Stromal cell of bone marrow (primary cell): ENCODE measurements at places on chromosomes 13 and 19.

DNA sequence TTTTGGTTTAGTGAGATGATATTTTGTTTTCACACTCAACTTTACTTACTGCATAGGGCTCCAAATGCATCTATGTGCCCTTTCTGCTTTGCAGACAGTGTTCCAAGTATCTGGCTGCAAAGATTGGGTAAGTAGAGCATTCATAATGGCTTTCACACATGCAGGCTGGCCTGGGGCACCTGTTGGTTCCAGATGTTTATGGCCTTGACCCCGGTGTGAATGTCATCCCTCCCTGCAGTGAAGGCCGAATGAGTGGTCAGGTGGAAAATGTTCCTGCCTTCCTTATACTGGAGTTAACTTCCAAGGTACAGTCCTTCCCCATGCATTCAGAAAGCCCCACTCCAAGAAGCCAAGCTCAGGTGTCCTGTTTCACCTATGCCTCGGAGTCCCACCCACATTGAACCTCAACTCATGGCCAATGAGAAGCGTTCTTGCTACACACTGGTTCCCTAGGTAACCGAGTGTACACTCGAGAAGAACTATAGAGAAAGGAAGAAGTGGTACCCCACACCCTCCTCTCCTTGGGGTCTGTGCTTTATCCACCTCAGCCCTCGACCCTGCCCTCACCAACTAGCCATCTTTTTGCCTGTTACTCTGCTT lies 23.0 kb upstream of the ZNF536 start:
- no peak for DNase-seq

GRCh38 chr19:30361721-30362120 lies 10.5 kb upstream of the ZNF536 start:
- DNase-seq = no peak

- no peak for DNase-seq
Observed at GRCh38 chr13:53921473-53921872, 892.9 kb downstream of the OLFM4 start.

DNA sequence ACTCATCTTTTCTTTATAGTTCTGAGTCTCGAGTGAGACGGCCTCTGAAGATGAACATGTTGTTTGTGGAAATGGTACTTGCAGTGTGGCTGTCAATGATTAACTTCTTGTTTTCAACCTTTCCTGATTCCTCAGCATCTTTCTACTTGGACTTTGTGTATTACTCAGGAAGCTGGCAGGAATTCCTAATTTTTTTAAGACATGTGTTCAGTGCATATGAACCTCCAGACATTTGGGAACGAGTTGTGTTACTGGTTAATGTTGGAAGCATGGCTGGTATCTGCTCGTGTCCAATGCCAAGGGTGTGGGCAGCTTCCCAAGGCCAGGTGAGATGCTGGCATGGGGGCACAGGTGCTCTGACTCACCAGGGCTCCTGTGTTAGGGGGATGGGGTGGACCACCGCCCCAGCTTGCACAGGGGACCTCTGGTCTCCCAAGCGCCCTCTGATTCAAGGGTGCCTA lies 61.1 kb upstream of the MCF2L start:
- DNase-seq = no peak

GRCh38 chr19:58304255-58304654 lies 922 bp upstream of the ERVK3-1 start:
- DNase-seq = no peak

DNA sequence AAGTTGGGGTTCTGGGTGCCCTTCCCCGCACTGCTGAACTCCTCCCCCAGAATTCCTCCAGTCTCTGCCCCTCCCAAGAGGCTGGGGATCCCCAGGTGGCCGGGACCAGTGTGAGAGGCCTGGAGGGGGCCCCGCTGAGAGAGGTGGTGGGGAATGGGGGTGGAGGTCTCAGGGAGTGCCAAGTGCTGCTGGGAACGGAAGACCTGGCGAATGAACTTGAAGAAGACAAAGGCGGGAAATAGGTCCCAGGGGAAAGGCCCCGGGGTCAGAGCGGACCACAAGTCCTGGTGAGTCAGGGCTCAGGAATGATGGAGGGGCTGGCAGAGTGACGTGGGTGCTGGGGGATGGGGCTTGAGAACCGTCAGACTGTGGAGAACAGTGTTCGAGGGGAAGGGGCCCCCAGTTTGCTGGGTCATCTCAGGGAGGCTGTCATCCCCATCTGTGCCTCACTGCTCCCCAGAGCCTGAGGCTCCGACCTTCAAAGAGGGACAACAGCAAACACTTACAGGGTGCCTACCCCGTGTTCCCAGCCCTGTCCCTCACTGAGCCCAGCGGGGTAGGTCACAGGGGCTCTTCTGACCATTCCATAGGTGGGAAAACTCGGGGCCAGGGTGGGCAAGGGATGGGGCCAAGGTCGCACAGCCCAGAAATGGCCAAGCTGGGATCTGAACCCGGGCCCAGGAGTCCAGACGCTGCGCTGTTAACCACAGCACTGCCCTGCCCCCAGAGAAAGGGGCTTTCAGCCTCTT lies 16.0 kb upstream of the SEMA6B start:
- DNase-seq = peak; percentile 86

DNA sequence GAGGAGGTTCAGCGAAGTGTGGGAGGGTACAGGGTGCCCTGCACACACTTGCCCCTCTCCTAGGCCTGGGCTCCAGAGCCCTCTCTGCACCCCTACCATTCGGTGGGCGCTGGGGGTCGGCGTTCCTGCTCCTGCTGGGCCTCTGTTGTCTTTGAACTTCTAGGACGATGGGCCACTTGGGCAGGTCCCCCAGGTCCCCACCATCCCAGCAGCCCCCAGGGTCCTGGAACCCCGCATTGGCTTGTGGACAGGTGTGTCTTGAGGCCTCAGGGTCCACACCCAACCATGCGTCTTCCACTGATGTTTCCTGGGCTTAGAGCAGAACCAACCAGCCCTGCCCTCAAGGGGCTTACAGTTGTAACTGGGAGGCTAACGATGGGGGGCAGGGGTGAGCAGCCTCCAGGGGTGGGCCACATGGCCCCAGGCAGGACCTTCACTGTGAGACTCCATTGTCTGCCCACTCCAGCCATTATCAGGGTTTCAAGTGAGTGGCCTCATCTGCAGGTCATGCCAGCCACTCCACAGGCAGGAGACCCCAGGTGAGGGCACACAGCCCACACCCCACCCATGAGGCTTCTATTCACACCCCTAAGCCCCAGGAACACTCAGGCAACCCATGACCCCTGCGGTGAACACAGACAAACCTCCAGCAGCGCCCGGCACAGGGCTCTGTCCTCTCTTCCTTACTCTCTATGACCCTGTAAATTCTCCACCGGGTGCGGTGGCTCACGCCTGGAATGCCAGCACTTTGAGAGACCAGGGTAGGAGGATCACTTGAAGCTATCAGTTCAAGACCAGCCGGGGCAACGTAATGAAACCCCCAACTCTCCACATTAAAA lies 2.0 kb upstream of the KLF16 start:
- DNase-seq = no peak

- no peak for DNase-seq
Observed at GRCh38 chr13:81791641-81792040, 1450.7 kb upstream of the SPRY2 start.

DNA sequence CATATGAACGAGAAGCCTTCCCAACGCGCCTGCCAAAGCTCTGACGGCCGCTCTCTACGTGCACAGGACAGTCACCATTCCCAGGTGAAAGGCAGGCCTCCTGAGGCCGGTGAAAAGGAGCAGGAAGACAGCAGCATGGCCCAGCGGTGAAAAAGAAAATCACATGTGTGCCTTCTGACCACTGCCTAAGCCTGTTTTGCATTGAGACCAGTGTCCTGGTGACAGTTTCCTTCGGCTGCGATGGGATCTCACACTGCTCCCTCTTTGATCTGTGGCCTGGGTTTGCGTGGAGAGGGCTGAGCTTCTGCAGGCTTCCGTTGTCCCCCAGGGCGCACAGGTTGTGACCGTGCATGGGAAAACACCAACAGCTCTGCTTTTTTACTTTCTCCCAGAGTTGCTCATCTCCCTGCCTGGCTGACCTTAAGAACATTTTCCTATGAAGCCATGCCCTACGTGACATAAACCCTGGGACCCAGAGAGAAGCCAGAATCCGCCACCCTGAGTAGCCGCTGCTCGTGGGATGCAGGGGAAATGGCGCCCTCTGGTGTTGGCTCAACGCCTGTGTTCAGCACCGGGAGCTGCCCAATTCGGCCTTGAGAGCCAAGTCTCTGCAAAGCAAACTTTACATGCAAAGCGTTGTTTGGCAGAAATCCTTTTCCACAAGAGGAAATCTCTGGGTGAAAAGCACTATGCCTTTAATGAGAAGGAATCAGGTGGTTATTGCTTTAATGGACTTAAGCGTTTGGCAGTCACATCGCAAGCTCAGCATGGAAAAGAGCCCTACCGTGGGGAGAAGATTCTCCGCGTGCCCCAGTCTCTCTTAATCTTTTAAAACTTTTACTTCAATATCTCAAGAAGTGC lies 112.2 kb upstream of the GPR12 start:
- DNase-seq = peak; percentile 5

DNA sequence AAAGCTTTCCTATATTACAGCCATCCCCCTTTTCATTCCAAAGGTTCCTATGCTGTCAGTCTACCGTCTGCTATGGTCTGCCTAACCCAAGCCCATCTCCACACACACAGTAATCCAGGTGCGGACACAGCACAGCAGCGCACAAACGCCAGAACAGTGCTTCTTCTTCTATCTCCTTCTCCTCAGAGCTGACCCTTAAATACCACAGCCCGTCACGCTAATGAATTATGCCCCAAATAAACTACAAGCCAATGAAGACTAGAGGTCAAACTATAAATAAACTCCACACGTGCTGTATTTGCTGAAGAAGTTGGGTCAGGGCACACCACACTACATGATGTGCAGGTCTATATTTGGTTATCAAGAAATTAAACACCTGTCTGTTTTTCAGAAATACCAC lies 71.8 kb downstream of the TBC1D4 start:
- no peak for DNase-seq

- DNase-seq = no peak
Observed at GRCh38 chr19:10514211-10515145, 2.8 kb downstream of the S1PR5 start.

- DNase-seq = no peak
Observed at GRCh38 chr19:18672606-18673337, 10.7 kb upstream of the CRTC1 start.

GRCh38 chr19:406971-407510 lies 1.9 kb downstream of the C2CD4C start:
- no peak for DNase-seq

- DNase-seq = no peak
Observed at GRCh38 chr13:34411177-34411576, 530.9 kb upstream of the NBEA start.

DNA sequence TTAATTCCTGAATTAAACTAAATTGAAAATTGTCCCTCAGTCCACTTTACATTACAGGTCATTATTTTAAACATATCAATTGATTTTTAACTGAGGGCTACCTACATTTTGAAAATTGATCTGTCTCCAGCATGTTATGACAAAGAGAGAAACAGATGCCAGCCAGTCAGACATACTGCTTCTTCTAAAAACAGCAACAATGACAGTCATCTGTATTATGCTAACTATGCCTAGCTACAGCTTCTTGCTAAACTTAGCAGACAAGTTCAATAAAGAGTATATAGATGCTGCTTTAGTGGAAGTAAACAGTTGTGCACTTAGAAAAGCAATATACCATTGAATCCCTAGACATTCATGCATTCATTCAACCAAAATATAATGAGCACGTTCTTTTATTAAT lies 48.6 kb upstream of the EEF1AKMT1 start:
- no peak for DNase-seq

DNA sequence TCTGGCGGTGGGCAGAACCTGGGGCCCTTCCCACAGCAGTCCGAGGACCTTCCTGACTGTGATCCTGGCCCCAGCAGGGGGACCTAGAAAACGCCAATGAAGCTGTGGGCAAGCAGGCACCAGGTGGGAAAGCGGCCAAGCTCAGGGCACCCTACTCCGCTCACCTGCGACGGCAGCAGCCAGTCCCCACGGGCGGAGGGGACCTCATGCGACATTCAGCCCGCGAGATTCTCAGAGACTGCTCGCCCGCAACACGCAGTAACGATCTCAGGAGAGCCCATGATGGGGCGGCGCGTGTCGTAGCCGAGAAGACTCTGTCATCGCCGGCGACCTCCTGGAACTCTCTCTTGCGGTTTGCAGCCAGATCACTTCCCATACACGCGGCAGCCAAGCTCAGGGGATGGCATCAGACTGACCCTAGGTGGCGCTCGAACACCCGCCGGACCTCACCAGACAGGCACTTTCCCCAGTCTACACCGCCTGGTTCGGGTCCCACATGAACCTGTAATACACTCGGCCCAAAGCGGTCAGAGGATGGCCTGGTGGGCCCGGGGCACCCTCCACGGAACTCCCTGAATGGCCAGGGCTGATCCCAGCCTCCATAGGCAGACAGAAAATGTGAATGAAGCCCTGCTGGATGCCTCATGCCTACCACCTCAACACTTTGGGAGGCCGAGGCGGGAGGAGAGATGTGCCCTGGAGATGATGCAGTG lies 26.5 kb downstream of the MAN2B1 start:
- peak; percentile 51 for DNase-seq

- DNase-seq = no peak
Observed at GRCh38 chr19:29704562-29705558, 10.2 kb downstream of the C19orf12 start.

DNA sequence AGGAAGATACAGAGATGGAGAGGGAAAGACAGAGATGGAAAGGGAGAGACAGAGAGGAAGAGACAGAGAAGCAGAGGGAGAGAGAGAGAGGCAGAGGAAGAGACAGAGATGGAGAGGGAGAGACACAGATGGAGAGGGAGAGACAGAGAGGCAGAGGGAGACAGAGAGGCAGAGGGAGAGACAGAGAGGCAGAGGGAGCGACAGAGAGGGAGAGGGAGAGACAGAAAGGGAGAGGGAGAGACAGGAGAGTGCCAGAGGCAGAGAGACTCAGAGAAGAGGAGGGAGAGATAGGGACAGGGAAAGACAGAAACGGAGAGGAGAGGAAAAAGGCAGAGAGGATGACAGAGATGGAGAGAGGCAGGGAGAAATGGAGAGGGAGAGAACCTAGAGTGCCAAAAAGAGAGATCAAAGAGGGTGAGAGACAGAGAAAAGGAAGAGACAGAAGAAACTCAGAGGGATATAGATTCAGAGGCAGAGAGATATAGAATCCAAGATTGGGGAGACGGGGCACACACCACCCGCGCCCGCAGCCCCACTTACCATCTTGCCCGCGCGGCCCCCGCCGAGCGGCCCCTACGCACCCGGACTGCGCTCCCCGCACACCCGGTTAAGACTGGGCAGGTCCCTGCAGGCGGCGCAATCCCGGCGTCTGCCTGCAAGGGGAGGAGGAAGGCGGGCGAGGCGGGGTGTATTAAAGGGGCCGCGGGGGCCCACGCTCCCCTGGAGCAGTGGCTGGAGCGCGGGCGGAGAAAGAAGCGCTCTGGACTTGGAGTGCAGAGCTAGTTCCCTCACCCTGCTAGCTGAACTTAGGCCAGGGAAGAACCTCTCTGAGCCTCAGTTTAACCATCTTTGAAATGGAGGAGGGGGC lies 10.7 kb downstream of the TM6SF2 start:
- DNase-seq = no peak

GRCh38 chr13:83221256-83221655 lies 661.0 kb downstream of the SLITRK1 start:
- no peak for DNase-seq

DNA sequence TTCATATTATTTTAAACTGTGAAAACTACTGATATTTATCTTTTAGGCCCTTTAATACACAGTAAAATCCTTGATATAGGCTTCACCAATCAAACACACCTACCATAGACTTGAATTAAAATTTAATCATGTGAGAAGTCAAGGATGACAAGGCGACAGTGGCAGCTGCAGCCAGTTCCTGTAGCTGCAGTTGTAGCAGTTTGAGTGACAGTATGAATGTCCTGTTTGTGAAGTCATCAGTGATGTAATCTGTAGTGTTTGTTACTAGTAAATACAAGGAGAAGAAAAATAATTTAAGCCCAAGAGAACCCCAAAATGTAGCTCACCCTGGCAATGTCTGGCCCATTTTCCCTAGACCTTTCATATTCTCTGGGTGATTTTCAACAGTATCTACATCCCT lies 897.0 kb downstream of the SLITRK6 start:
- DNase-seq = no peak
